ENCODE measurements at places on chromosomes 7 and 10.

DNA sequence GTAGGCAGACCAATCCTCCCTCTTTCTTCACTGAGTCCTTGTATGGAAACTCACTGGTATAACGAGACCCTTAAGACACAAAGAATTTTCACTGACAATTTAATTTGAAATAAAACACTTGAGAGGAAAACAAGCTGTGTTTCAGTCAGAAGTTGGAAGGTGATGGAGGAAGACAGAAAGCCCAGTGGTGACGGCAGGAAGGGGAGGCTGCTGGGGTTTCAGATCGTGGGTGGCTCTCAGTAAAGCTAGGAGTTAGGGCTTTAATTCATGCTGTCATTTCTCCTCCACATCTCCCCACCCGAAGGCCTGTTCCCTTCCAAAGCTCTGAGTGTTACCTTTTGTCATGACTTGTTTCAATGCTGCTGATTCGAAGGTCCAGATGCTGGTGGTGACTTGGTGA, 605.2 kb upstream of the DPP6 start:
- no peak for DNase-seq

- DNase-seq = no peak
These were observed 41.1 kb upstream of the IL15RA start for GRCh38 chr10:6018422-6018821.

DNA sequence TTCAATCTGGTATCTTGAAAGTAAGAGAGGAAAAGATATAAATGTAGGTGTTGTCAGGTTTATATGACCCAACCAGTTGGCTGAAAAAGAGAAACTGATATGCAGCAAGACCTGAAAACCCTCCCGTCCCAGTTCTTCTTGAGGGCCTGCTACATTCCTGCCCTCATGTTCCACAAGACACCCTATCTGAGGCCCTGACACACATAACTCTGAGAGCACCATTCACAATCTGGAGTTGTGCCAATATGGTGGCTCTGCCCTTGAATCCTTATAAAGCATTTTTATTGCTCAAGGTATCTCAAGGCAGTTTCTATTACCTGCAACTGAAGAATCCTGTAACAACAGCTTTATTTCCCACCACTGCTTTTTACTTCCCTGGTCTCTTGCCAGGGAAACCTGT, 17.0 kb downstream of the XPNPEP1 start:
- DNase-seq = no peak

GRCh38 chr10:113751181-113751732, at the start of gene PLEKHS1:
TSS of gene PLEKHS1 (plus strand) at chr10:113751682. CDS start at chr10:113755278, 3,596 bp downstream.
- peak; percentile 35 for DNase-seq

- no peak for DNase-seq
These were observed 86.8 kb downstream of the CPEB3 start for GRCh38 chr10:92203919-92204623.

DNA sequence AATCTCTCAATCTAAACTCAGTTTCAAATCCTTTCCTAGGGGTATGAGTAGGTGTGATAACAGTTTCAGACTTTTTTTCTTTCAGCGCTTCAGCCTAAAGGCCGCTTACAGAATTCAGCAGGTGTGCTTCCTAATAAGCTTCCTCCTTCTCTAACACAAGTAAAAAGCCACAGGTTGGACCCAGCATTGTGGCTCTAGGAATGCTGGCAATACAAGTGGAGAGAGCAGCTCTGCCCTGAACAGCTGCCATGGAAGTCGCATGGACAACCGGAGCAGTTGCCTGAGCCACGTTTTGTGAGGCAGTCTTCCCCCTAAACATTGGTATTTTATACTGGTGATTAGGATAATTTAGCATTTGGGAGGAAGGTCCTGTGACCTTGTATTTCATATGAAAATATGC, 83.5 kb downstream of the ST7 start:
- DNase-seq = no peak

DNA sequence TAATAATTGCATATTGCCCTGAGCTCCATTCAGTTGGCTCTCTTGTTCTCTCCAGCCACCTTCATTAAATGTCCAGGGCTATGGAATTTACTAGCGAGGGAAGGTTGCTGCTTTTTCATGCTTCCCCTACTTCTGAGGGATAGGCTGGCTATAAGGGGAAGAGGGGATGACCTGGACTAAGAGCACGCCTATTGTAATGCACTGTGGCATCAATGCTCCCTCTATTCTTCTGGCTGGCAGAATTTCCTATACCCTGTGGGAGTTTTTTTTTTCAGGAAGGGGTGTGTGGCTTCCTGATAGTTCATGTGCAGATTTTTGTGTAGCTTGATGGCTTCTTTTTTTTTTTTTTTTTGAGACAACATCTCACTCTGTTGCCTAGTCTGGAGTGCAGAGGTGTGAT, 155.8 kb downstream of the SND1 start:
- DNase-seq = no peak

- no peak for DNase-seq
These were observed 66.6 kb downstream of the SLIT1 start for GRCh38 chr10:97119058-97119745.

- DNase-seq = no peak
These were observed 42.7 kb upstream of the PITRM1 start for GRCh38 chr10:3215153-3215775.

- no peak for DNase-seq
These were observed 89.2 kb upstream of the NPS start for GRCh38 chr10:127459918-127460317.

GRCh38 chr7:120402079-120402767, 129.2 kb downstream of the KCND2 start:
- no peak for DNase-seq

- DNase-seq = no peak
These were observed 1025.6 kb upstream of the C7orf33 start for GRCh38 chr7:147564786-147565476.

DNA sequence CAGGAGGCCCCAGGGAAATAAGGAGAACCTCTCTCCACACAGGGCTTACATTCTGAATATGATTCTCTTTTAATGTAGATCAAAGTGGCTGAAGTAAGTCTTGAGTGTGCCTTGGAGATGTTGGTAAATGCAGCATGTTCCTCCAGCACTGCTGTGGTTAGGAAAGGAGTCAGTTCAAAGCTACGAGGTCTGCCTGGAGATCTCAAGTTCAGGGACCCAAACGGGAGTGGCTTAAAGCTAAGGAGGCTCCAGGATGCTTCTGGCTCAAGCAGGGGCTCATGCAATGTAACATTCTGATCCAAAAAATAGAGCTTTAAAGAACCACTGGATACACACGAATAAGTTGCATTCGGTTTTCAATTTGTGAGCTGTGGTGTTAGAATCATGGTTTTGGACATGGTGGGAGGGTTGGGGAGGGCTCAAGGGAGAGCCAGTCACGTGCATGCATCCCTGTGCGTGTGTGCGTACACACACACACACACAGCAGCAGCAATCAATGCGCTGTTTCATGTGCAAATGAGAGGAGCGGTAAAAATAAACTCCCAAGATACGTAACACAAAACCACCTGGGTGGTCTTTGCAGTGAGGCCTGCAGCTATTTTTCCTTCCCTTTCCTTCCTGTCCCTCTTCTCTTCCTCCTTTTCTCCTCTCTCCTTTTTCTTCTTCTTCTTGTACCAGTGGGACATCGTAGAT, 70.5 kb downstream of the AOAH start:
- DNase-seq = no peak

DNA sequence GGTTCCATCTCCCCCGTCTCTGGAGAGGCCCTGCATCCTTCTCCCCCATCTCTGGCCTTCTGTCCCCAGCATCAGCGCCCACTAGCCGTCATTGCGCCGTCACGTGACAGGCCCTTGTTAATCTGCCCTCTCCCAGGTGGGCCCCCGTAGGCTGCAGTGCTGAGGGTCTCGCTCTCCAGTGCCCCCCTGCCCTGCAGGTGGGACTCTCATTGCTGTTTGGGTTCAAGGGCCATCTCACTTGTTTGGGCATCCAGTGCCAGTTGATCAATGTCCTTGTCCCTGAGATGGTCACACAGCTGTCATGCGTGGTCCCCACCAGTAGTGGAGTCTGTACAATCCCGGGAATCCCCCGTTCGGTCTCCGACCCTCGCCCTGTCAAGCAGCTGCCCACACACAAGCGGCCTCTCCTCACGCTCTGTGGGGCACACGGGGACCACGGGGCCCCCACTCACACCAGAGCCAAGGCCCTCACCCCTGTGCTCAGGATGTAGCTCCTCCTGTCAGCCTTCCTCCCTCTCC, 114.0 kb downstream of the INPP5A start:
- DNase-seq = no peak

GRCh38 chr7:135536150-135536549, 21.6 kb upstream of the NUP205 start:
- DNase-seq = no peak

- DNase-seq = no peak
These were observed 5.4 kb downstream of the SLIT1 start for GRCh38 chr10:97180363-97180755.

GRCh38 chr10:131733596-131733995, 167.2 kb upstream of the PPP2R2D start:
- DNase-seq = no peak

DNA sequence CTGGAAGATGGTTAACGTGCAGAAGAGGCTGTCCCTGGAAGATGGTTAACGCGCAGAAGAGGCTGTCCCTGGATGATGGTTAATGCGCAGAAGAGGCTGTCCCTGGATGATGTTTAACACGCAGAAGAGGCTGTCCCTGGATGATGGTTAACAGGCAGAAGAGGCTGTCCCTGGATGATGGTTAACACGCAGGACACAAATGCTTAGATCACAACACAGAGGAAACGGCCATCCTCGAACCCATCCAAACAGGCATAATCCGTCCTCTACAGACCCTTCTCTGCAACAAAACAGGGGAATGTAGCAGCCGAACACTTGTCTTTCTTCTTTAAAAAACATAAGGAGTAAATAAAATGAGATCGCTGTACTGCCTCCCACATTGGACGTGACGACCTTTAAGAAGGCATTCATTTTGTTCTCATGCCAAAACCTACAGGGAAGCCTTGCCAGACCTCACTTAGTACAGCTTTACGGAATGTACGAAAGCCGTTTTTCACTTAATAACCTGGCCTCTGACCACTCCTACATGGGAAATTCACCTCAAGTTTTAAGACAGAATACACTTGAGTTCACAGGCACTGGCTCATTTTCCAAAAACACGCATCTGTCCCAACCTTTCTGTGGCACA, 245.2 kb downstream of the ZMYND11 start:
- no peak for DNase-seq

- peak; percentile 83 for DNase-seq
These were observed 81.4 kb upstream of the EMX2 start for GRCh38 chr10:117460846-117461765.

- no peak for DNase-seq
These were observed 132.6 kb downstream of the CHRM2 start for GRCh38 chr7:137001041-137001440.

DNA sequence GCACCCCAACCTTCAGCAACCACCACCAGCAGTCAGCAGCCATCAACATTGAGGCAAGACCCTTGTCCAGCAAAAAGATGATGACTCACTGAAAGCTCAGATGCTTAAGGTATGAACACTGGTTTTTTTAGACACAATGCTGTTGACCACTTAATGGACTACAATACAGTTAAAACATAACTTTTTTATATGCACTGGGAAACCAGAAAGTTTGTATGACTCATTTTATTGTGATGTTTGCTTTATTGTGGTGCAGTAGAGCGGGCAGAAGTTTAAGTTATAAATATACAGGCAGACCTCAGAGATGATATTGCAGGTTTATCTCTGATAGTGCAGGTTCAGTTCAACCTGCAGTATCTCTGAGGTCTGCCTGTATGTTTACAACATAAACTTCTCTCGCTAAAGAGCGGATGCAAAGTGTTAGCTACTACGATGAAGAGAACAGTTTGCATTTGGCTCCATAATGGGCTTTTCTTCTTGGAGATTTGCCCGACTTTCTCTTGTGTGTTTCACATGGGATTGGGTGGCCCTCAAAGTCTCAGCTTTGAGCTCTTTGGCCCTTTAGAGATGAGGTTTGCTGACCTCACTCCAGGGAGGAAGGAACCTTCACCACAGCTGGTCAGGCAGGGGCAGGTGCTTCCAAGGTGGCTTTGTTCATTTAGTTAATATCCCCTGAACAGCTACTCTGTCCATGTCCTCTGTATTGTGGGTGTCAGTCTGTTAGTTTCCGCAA, 84.4 kb upstream of the SHH start:
- no peak for DNase-seq

DNA sequence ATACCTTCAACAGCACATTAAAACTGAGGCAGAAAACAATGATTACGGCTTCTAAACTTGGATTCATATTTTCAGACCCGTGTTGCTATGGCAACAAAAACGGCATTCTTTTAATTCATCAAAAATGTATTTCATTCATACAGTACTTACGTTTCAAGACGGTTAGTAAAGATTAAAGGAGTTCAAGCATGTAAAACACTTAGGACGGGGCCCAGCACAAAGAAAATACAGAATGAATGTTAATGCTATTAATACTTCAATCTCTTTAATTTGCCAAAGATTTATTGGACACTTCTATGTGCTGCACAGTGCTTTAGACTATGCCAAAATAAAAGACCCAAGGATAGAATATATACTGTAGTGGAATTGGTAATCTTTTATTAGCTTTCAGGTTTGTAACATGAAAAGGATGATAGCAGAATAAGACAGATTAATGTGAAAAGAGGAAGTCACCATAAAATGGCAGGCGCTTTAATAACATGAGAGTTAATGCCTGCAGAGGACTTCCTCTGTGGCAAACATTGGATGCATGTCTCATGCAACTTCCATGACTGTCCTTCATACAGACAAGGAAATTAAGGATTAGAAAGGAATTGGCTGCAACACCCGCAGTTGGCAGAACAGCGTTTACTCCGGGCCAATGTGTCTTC, 201.6 kb upstream of the KLF6 start:
- no peak for DNase-seq

DNA sequence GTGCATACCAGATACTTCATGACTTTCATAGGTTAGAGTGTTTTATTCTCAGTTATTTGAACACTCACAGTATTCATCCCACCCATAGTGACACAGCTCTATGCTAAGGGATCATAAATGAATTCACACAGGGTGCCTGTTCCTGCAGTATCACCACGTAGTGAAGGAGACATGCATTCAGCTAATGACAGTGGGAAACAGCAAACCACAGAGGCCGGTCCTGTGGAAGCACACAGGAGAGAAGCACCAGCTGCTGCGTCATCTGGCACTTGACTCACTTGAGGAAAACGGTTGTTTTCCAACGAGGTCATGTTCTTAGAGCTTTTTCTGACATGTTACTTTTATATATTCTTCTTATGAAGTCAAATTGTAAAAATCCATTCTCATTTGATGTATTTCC, 73.0 kb downstream of the UBE3C start:
- DNase-seq = no peak

- DNase-seq = no peak
These were observed at the start of gene ENTPD1 for GRCh38 chr10:95756041-95756761. TSS of gene ENTPD1 (plus strand) at chr10:95756163. CDS start at chr10:95756240, 77 bp downstream.

GRCh38 chr7:20666444-20666843, 51.0 kb downstream of the ABCB5 start:
- no peak for DNase-seq
